ENCODE measurements at places on chromosomes 4 and X.

DNA sequence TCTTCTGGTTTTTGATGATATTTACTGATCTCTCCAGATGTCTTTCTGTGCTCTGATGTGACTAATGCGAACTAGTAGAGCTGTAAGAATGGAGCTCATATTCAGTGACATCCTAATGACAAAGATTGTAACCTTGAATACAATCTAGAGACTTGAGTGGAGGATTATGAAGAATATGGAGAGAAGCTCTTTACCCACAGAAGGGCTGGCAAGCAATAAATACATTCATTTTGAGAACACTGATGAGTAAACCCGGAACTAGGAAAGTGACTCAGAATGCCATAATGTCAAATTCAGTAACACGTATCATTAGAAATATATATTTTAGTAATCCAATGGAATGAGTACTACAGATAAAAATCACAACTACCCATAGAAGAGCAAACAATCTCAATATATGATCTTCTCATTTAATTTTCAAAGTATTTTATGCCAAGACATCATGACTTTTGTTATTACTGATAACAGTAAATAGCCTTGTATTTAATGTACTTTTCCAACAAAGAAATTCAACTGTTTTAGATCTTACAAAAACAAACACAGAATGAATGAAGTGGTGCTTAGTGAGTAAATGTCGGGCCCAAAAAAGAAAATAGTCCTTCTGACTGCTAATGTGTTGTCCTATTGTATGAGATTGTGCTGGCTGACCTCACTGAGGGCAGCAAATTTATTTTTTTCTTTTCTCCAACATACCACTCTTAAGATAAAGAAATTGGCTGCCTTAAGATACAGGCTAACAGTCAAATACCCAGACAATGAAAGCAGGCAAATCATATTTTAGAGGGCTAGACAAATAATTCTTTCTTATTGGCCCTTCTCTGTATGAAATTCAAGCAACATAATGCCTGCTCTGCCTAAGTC lies 49.2 kb upstream of the HDAC8 start:
- no peak for DNase-seq

- no peak for DNase-seq
Measured at GRCh38 chrX:23478561-23478960, 143.9 kb downstream of the PTCHD1 start.

DNA sequence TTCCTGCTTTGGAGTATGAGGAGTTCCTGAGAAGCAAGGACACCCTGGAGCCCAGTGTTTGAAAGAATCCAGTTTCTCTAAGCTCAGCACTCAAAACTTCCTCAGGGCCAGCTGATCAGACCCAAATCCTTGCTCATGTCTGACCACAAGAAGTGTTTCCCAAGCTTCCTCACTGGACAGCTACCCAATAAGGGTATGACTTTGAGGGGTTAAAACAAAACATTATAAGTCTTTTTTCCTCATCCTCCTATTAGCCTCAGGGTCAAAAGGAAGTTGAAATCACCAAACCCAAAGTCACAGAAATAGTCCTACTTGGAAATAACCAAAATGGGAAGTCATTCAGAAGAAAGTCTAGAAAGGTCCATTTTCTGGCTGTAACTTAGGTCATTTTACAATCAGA lies 13.7 kb downstream of the ZBTB33 start:
- DNase-seq = no peak

DNA sequence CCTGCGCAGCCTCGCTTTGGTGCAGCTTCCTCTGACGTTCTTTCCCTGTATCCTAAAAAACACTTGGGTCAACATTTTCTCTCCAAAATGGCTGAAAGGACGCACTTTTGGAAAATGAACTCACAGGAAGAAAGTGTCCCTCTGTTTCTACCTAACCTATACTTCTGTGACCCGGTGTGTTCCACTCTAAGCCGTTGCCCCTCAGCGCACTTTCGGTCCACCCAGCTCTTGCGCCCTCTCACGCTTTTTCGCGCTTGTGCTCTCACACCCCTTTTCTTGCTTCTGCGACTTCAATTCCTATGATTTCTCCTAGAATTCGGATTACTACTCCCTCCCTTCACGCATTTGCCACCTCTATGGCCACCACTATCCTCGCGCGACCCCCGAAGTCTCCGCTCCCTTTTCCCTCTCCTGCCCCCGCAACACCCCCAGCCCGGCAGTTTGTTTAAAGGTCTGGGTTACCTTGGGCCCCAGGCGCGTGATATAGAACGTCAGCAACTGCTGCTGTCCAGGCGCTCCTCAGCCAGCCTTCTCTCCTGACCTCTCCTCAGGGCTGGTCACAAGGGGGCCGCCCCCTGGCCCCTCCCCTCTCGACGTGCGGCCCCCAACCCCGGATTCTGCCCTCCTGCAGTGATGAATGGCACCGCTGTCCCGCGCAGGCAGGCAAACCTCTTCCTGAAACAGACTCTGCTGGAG lies at the start of gene USP51:
Gene USP51, minus strand, starts transcription at position 535 of the 696 bp plus-strand sequence. CDS start 909 bp downstream, outside the sequence.
- DNase-seq = no peak

DNA sequence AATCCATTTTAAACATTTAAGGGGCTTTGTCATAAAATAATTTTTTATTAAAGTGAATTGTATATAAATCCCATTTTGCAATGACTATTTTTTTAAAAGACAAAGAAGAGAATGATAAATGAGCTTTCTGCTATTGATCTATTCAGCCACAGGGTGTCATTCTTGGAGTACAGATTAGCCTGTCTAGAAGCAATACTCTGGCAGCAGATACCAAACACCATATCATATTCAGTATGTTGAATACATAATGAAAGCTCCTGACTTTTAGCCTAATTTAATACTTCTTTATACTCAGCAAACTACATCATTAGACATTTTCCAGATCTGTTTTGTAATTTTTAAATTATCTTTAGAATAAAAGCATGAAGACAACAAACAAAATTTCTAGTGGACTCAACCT lies 496.3 kb downstream of the PDGFC start:
- DNase-seq = peak; percentile 12

DNA sequence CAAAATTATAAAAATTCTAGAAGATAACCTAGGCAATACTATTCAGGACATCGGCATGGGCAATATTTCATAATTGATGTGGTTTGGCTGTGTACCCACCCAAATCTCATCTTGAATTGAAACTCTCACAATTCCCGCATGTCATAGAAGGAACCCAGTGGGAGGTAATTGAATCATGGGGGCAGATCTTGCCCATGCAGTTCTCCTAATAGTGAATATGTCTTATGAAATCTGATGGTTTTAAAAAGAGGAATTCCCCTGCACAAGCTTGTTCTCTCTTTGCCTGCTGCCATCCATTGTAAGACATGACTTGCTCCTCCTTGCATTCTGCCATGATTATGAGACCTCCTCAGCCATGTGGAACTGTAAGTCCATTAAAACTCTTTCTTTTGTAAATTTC lies 77.7 kb downstream of the DDX60 start:
- no peak for DNase-seq

DNA sequence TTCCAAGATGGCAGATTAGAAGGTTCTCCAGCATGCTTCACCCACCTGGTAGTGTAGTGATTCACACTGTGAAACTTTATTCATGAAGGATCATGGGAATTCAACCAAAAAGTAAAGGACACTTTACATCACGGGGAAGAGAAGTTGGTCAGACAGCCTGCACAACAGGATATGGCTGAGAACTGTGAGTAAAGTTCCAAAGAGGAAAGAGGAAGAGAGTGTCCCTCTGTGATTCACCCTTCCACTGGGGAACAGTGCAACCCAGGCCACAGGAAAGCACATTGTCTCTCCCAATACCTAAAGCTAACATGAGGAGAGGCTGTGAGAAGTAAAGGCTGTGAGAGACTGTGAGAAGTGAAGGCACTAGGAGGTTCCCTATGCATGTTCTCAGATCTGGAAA lies 137.2 kb downstream of the STPG2 start:
- no peak for DNase-seq

DNA sequence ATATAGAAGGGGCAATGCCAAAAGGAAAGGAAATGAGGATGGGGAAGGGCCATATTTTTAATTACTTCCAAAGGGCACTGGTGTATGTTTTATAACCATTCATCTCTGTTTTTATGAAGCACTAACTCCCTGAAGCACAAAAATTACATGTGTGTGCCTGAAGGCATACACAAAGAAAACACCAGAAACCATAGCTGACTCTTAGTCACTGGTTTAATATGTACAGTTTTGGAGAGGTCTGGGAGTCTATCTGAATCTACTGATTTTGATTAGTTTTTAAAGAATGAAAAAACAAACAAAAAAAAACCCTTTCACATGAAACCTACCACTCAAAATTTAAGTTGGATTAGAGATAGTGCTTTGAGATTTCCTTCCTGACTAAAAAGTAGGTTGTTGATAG lies 438.7 kb downstream of the RPA4 start:
- no peak for DNase-seq

GRCh38 chrX:102863735-102864134 lies 73.3 kb upstream of the RAB40AL start:
- peak; percentile 80 for DNase-seq

DNA sequence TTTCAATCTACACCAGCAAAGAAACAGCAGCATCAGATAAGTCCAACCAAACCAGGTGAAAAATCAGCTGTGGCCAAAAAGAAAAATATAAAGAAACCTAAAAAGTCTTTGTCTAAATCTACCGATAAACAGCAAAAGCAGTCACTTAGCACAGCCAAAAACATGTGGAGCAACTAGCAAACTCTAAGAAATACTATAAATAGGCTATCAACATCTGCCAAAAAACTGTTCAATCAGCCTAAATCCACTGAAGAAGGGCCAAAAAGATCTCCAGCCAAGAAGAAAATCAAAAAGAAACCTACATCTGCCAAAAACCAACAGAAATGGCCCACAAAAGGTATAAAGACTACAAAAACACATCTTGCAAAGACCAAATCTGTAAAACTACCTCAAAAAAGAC lies 36.7 kb upstream of the CABS1 start:
- no peak for DNase-seq

GRCh38 chr4:84894621-84895020 lies 71.9 kb downstream of the WDFY3 start:
- DNase-seq = no peak

- no peak for DNase-seq
Measured at GRCh38 chrX:131365766-131366165, 76.7 kb upstream of the IGSF1 start.

GRCh38 chr4:163462556-163462955 lies 11.0 kb downstream of the TKTL2 start:
- no peak for DNase-seq

- no peak for DNase-seq
Measured at GRCh38 chr4:186845137-186845842, 121.6 kb upstream of the FAT1 start.

- peak; percentile 59 for DNase-seq
Measured at GRCh38 chr4:78517050-78517652, 34.4 kb upstream of the ANXA3 start.

DNA sequence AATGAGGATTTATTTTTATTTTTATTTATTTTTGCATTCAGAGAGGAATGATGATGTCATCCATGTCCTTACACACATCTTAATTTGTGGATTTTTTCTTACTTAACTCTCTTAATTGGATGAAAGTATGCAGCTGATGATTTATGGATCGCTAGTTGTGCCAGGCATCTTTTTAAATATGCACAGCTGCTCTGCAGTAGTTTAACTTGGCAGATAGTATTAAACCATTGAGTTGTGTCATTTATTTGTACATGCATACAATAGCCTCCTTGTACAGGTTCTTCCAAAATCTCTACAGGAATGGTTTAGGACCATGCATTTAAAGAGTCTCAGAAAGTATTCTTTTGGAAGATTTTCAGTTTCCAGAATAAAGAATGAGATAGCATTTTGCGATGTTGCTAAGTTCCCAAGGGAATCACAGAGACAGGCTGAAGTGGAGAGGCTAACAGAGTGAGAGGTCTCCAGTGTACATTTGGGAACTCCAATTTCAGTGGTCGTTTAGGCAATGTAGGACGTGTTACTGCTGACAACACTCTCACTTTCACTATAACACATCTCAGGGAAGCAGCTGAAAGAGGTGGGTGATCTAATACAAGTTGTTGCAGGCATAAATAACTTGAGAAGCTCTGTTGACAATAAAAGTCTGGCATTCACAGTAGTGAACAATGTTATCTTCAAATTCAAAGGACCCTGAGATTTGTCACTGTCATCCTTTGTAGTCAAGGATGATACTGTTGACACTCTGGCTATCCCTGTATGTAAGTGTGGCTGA lies 49.9 kb upstream of the SCRG1 start:
- no peak for DNase-seq

DNA sequence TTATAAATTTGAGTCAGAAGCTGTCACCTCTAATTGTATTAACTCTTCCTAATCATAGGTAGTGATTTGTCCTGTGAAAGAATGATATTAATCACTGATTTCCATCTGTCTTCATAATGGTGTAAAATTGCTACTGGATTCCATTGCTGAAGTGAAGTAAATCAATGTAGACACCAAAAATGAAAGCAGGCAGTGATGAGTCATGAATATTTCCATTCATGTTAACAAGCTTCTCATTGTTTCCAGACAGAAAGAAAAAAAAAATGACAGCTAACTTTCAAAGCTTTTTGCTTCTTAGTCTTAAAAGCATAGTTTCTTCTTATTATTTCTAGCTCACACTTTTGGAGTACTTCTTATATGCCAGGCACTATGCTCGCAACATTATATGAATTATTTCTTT lies 21.5 kb downstream of the FAM114A1 start:
- no peak for DNase-seq

DNA sequence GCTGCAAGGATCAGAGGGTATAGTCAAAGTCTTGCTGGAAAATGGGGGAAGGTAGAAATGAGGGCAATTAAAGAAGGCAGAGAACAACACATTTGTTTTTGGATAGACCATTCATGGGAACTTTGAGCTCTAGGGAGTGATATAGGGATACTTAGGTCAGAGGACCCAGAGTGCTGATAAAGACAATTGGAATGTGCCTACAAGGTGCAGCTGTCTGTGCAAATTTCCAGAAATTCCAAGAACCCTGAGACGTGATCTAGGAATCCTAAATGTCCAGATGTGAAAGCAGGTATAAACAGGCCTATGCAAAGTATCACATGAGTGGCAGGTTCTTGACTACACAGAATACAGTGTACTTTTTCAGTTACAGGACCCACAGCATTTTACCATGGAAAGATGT lies 24.2 kb downstream of the FNIP2 start:
- DNase-seq = no peak

DNA sequence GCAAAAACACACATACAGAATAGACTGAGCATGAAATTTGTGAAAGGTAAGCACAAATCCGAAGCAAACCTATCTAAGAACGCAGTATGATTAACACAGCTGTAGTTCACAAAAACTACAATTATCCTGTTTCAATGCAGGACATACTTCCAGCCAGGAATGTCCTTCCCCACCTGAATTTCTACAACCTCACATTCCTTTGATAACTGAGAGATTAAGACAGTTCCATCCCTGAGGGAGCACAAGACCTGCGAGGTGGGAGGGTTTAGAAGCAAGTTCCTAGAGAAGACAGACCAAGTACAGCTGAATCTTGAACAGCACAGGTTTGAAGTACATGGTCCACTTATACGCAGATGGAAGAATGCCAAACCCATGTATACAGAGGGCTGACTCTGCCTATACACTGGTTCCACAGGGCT lies 10.6 kb downstream of the ABCG2 start:
- no peak for DNase-seq

Measured in NCI-H1417 (cell line).